H7 (cell line): ENCODE measurements at places on chromosomes 11 and 22. TPM values are rescaled to one million over a fixed set of nuclear protein-coding genes. Genes with fewer than 3 reads are reported as not detected.

GRCh38 chr22:17063411-17064106 lies 21.2 kb upstream of the IL17RA start:
- DNase-seq, result no peak

DNA sequence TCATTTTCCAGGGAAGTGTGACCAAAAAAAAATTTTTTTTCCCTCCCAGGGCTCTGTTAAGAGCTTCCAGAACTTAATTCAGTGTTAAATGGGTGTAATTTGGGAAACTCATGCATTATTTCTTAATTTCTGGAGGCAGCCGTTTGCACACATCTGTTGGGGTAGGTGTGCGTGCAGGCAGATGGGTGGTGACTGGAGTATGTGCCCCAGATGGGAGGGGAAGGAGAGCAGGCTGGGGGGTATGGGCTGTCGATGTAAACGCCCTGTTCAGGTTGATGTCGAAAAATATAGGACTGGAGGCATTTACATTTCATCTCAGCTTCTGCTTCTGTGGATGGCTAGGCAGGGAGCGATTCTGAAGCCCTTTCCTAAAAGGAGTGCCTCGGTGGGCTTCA lies 13.7 kb upstream of the SHISAL1 start:
- no peak for DNase-seq

DNA sequence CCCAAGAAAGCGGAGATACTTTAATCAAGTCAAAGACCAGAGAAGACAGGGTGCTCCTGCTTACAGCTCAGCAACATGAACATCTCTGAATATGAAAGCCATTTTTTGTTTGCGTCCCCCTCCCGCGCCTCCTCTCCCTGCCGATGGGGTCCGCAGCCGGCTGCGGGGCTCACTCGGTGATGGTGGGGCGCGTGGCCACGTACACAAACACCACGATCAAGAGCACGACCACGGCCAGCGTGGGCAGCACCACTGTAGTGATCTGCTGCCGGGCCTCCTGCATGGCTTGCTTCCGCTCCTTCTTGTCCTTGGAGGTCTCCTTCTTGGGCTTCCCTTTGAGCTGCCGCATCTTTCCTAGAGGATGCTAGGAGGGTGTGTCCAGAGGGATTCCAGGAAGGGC lies 64.3 kb downstream of the SMCO4 start:
- no peak for DNase-seq

DNA sequence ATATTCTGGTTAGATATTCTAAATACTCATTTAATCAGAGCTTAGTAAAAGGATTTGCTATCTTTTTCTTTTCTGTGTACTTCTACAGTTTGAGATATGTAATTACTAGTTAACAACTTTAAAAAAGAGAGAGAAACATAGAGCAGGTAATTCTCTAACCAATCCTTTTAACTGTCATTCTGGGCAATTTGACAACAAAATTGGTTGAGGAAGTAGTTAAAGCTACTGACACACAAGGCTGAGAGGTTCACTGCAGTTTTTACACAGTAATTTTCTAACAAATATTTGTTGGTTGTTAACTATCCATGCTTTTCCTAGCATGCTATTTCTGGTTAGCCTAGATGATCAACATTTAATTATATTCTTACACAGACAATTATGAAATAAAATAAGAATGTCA lies 3.6 kb downstream of the SOX6 start:
- DNase-seq, result no peak

GRCh38 chr11:47187723-47188122 lies 1.5 kb upstream of the PACSIN3 start:
- DNase-seq, result peak; percentile 40

DNA sequence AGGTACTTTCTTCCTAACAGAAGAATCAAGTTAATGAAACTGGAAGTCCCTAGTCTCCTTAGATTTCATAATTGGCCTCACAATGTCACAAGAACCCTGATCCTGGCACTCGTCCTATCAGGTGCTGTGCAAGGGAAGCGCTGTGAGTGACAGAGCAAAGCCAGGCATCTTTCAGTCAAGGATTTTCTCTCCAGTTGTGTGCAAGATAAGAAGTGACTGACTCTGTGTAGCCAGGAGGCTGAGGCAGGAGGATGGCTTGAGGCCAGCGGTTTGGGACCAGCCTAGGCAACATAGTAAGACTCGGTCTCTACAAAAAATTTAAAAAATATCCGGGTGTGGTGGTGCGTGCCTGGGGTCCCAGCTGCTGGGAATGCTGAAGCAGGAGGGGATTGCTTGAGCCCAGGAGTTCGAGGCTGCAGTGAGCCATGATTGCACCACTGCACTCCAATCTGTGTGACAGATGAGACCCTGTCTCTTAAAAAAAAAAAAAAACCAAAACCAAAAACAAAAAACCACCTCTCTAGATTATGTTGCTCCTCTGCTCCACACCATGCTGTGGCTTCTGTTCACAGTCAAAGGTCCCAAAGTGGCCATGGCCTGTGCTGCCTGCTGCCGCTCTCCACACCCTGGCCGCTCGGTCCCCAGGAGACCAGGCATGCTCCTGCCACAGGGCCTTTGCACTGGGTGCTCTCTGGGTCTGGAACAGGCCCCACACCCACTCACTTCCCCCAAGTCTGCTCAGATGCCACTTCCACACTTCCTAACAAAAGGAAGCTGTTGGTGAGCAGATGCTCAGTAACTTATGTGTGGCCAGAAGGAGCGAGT lies 54.2 kb upstream of the CLDN5 start:
- DNase-seq, result no peak

DNA sequence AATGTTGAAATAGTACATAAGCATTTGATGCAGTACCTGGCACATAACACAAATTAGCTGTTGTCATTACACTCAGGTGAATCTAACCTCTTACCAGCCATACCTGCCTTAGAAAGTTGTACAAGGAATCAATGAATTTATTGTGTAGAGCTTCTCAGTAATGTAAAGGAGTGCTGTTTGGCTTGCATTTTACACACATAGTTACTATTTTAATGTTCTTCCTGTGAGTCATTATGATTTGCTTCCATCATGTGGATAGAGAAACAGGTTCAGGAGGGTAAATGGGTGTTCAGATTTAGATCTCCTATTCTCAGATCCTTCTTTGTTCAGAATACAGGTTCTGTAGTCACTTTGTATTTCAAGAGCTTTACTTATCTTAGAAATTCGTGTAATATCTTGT lies 27.6 kb upstream of the RCE1 start:
- DNase-seq, result no peak

DNA sequence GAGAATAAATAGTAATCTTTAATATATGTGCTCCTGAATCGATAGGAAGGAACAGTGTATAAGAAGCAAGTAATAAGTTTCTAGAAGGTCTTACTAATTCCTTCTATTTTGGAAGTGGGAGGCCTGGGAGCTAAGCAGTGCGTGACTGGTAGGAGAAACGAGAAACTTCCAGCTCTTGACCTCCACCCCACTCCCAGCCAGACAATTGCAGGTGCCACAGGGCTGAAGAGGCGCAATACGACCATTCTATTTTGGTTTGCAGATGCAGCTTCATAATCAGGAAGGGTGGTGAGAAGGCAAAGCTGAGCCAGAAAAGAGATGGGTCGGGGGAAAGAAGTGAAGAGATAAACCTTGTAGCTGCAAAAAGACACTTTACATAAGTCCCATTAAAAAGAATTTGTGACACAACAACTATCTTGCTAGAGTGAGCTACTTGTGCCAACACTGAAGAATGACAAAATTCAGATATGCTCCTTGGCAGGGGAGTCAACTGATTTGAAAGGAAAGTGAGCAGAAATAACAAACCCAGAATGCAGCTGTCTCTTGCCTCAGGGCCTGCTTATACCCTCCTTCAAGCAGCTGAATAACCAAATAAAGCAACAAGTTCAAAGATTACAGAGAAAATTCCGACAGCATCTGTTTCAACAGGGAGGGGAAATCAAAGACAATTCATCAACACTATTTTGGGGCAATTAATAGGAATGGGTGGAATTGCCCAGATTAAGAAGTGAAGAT lies 35.1 kb downstream of the GRIA4 start:
- DNase-seq, result no peak

- DNase-seq, result no peak
These were observed 1.1 kb downstream of the GNAZ start for GRCh38 chr22:23071230-23072076.

DNA sequence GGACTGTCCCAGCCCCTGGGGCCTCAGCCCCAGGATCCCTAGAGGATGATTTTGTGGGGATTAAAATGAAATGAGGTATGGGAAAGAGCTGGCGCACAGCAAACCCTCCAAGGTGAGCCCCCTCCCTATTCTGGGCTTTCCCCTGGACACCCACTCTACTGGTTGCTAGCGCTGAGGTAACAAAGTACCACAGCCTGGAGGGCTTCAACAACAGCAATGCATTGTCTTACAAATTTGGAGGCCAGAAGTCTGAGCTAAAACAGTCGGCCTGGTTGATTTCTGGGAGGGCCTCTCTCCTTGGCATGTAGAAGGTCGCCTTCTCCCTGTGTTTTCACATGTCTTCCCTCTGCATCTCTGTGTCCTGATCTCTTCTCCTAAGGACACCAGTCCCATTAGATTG lies 913.6 kb downstream of the NTM start:
- peak; percentile 44 for DNase-seq

DNA sequence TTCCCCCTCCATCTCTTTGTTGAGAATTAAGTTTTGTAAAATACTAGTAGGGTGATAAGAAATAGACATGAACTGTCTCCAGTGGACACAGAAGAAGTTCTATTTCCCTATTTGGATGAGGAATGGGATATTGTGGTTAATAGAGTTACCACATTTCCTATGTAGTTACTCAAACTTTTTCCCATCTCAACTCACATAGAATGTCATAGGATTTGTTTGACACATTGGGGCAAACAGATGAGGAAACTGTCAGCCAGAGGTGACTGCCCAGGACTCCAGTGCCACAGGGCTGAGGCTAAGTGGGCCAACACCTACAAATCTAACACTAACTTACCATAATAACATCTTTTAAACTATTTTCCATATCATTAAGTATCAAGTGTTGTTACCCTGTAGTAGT lies 58.3 kb downstream of the CCDC83 start:
- DNase-seq, result no peak

GRCh38 chr22:40076702-40077645 lies 82.2 kb downstream of the FAM83F start:
- DNase-seq, result no peak

DNA sequence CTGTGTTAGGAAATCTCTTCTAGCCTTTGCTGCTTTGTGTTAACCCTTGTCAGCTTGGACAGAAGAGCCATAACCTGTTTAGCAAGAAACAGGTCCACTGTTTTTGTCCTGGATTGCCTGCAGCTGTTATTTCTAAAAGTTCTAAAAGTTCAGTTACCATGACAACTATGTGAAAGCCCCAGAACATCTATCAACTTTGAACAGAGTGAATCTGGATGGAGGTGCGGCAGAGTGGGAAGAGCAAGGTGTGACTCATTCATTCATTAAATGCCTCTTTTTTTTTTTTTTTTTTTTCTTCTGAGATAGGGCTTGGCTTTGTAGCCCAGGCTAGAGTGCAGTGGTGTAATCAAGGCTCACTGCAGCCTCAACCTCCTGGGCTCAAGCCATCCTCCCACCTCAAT lies 50.5 kb downstream of the RBX1 start:
- no peak for DNase-seq

- DNase-seq, result peak; percentile 76
These were observed 453 bp downstream of the GAS2 start for GRCh38 chr11:22666688-22667439.

DNA sequence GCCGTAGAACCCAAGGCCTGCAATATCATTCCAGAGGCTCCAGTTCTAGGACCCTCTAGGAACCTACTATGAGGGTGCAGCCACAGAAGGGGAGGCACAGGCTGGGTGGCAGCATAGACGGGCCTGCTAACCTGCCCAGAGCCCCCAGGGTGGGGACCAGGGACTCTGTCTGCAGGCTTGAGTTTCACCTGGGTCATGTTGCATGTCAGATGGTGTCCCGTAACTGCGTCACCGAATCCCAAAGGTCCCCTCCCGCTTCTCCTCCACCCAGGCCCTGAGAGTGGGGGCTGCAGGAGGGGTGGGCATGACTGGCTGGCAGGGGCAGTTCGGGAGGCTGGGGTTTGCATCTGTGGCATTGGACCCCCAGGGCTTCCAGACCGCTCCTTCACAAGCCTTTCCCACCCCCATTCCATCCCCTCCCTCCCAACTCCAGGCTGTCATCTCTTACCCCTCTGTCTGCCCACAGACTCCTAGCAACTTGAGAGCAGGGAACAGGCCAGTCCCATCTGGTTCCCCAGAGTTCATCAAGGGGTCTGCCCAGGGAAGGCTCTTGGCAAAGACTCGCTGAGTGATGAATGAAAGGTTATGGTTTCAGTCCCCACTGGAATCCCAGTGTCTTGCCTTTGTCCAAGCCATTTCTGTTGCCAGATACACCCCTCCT lies 16.3 kb downstream of the MYO7A start:
- DNase-seq, result no peak

GRCh38 chr11:130131961-130132850 lies 27.4 kb upstream of the ST14 start:
- peak; percentile 87 for DNase-seq

DNA sequence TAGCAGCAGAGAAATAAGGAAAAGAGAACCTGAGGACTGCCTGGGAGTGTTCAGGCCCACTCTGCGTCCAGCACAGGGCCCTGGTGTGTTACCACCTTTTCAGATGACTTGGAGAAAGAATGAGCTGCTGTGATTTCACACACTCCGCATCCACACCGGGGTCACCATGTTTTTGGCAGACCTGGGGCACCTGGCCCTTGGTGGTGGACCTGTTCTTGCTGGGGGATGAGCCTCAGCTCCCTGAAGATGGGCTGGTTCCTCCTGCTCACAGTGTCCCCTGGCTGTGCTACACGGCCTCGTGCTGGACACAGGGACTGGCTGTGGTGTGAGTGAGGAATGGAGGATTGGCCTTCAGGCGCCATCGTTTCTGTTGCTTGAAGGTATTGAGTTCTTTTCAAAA lies 1381.4 kb downstream of the TBC1D22A start:
- DNase-seq, result no peak

GRCh38 chr22:46058091-46058420 lies 81.1 kb upstream of the WNT7B start:
- no peak for DNase-seq

- peak; percentile 52 for DNase-seq
These were observed 27.2 kb downstream of the NAV2 start for GRCh38 chr11:19739872-19740271.

DNA sequence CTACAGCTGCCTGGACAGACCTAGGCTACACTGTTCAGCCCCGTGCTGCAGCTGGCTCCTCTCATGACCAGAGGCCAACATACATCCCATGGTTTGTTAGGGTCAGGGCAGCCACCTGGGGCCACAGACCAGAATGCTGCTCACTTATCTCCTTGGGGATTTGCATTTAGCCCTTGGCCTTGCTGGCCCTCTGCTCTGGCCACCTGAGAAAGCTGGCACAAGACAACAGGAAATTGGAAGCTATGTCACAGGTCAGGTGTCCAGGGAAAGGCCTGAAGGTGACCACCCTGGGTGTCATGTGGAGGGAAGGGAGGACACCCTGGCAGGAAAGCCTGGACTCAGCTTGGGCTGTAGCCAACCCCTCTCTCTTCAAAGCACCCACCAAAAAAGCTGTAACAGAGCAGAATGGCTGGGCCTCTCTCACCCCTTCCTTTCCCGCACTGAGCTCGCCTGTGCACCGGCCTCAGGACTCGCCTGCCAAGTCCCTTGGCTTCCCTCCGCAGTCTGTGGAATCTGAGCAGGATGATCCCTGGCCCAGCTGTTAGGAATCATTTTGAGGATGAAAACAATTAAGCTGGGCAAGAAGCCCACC lies 86.3 kb downstream of the SNX19 start:
- DNase-seq, result no peak

Gene PTH
- total RNA-seq, result not detected in 2 replicates

Gene MYO18B
- total RNA-seq, result 0.03 and 0.48 TPM in 2 replicates
